ENCODE measurements at places on chromosomes 16 and 17.

DNA sequence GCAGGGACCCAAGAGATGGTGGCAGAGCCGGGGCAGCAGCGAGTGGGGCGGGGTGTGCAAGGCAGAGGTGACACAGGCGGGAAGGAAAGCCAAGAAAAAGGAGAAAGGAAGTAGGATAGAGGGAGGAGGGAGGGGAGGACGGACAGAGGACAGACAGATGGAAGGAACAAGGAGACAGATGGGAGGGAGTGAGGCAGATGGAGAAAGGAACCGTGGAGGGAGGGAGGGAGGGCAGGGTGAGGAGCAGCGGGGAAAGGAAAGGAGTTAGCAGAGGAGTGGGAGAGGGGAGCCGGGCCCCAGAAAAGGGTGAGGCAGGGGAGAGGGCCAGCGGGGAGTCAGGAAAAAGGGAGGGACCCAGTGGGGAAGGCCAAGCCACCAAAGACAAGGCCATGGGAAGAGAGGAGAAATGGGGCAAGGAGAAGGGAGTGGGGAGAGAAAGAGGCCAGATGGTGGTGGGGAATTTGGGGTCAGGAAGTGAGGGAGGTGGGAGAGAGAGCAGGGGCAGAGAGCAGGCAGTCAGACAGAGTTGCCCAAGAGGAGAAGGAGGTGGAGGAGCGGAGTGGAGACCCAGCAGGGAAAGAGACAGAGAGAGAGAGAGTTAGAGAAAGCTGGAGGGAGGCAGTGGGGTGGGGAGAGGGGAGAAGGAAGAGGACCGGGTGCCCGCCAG is 13.2 kb upstream of the ASGR1 start:
- H3K4me3 ChIP-seq = no peak overlapping the region
- no peaks in the 10 kb centered on the region for H3K27me3 ChIP-seq
- DNase-seq = no peak
- H3K27ac ChIP-seq = no peak overlapping the region

GRCh38 chr17:16928406-16929034 is 43.4 kb downstream of the TNFRSF13B start:
- H3K27ac ChIP-seq = no peak overlapping the region
- H3K4me1 ChIP-seq = no peaks in the 10 kb centered on the region
- H3K36me3 ChIP-seq = no peaks in the 10 kb centered on the region
- DNase-seq = peak; percentile 41

DNA sequence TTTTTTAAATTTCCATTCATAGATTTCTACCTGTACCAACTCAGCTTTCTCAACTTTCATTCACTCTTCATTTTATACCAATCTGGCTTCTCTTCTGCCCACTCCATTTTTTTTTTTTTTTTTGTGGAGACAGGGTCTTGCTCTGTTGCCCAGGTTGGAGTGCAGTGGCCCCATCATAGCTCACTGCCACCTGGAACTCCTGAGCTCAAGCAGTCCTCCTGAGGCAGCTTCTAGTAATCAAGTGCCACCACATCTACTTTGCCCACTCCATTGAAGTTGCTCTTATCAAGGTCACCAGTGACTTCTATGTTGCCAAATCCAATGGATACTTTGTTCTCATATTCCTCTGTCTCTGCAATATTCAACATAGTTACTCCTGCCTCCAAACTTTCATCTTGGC is 1.7 kb downstream of the SUPT6H start:
- H3K27me3 ChIP-seq = no peaks in the 10 kb centered on the region
- no peaks in the 10 kb centered on the region for H3K36me3 ChIP-seq
- no peak overlapping the region for H3K4me3 ChIP-seq
- H3K27ac ChIP-seq = no peak overlapping the region

DNA sequence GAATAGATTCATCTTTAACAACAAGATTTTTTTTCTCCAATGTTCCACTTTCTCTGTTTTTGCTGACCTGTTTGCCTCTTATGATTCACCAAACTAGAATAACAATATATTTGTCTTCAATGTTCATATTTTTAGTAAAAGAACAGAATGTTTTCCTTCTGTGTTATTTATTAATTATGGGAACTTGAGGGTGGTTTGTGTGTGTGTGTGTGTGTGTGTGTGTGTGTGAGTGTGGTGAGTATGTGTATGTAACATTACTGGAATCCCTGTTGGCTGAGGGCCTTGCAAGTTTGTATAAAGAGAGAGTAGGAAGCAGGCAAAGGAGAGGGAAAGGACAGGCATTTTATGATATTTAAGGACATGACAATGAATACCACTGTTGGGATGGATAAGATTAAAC is 13.8 kb downstream of the STXBP4 start:
- DNase-seq = no peak
- H3K27me3 ChIP-seq = no peaks in the 10 kb centered on the region
- H3K27ac ChIP-seq = peak overlapping the region; percentile 80
- H3K36me3 ChIP-seq = no peaks in the 10 kb centered on the region
- H3K4me3 ChIP-seq = no peak overlapping the region

- no peak overlapping the region for H3K4me3 ChIP-seq
- no peaks in the 10 kb centered on the region for H3K4me1 ChIP-seq
- DNase-seq = no peak
- no peaks in the 10 kb centered on the region for H3K27me3 ChIP-seq
- no peaks in the 10 kb centered on the region for H3K36me3 ChIP-seq
- H3K27ac ChIP-seq = no peak overlapping the region
These were observed 134.6 kb downstream of the CYB561 start for GRCh38 chr17:63311416-63311937.

DNA sequence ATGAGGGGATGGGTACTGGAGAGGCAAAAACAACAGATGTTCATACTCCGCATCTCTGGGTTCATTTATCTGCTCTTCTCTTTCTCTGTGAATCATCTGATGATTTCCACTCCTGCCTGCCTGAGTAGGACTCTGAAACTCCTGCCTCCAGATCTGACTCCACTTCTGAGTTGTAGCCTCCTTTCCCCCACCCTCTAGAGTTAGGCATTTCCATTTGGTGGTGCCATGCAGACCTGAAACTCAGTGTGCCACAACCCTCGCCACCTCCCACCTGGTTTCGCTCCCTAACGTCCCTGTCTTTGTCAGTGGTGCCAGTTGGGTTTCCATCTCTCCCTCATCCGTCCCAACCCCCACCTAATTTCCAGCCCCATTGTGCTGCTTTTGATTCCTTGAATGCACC is 126.2 kb downstream of the PRKCB start:
- no peak for DNase-seq
- H3K27me3 ChIP-seq = no peaks in the 10 kb centered on the region
- H3K4me1 ChIP-seq = no peaks in the 10 kb centered on the region
- no peak overlapping the region for H3K4me3 ChIP-seq

DNA sequence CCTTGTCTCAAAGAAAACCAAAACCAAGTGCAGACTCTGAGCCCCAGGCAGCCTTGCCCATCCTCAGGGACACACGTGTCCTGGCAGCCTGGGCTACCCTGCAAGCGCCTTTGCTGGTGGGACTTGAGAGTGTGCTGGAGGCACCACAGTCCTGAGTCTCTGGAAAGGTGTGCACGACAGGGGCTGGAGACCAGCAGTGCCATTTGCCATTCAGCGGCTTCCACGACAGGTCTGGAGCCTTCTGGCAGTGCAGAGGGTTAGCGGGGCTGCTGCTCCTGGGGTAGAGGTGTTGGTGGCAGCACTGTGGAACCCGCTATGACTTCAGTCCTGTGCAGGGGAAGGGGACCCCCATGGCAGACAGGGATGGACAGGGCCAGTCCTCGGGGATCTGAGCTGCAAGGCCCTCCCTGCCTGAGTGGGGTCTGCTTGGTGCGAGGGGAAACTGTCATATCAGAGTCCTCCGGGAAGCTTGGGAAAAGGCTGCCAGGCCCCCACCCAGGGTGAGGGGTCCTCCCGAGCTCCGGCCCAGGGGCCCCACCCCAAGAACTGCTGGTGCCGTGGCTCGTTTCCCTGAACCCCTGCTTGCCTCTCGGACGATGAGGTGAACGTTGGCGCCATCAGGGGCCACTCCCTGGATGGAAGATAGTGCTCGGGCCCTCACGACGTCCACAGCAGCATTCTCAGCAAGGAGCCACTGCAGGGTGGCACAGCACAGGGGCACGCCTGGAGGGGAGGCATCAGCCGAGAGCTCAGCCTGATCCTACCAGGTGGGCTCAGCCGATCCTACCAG is 6.8 kb downstream of the FAAP100 start:
- H3K4me3 ChIP-seq = no peak overlapping the region
- no peak for DNase-seq

GRCh38 chr17:3583456-3583855 is 25.8 kb downstream of the TRPV1 start:
- no peak overlapping the region for H3K27ac ChIP-seq
- no peaks in the 10 kb centered on the region for H3K4me1 ChIP-seq

GRCh38 chr16:15714393-15715172 is 64.5 kb downstream of the NDE1 start:
- H3K4me3 ChIP-seq = no peak overlapping the region
- no peak overlapping the region for H3K27ac ChIP-seq
- no peaks in the 10 kb centered on the region for H3K36me3 ChIP-seq
- H3K4me1 ChIP-seq = no peaks in the 10 kb centered on the region
- H3K27me3 ChIP-seq = no peaks in the 10 kb centered on the region

DNA sequence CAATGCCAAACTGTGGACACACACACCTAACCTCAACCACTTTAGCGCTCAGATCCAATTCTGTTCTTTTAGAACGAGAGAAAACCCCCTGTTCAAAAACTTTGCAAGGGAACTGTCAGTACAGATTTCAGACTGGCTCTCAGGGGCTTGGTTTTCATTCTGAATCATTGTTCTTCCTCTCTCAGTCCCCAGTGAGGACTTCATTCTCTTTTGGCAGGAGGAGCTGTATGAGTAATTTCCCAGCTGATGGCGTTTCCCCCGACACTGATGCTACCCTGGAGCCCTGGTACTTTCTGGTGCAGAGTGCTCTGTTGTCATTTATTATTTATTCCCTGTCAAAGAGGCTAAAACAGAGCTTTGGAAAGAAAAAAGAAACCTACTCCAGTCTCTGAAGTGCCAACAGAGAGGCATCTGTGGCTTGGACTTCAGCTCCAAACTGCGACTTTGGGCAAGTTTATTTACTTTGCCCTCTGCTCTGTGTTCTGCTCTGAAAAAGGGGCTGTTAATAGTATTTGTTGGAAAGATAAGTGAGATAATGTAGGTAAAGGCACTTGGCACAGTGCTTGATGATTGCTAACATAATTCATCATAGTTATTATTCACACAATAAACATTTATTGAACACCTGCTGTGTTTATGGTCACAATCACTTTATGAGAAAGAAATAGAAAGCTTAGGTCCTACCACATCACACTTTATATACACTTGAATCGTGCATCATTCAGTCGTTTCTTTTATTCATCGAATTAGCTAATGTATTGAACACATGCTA is 28.3 kb downstream of the ETV4 start:
- no peaks in the 10 kb centered on the region for H3K36me3 ChIP-seq
- H3K4me3 ChIP-seq = no peak overlapping the region
- no peak overlapping the region for H3K27ac ChIP-seq
- H3K27me3 ChIP-seq = no peaks in the 10 kb centered on the region
- no peaks in the 10 kb centered on the region for H3K4me1 ChIP-seq
- DNase-seq = no peak

DNA sequence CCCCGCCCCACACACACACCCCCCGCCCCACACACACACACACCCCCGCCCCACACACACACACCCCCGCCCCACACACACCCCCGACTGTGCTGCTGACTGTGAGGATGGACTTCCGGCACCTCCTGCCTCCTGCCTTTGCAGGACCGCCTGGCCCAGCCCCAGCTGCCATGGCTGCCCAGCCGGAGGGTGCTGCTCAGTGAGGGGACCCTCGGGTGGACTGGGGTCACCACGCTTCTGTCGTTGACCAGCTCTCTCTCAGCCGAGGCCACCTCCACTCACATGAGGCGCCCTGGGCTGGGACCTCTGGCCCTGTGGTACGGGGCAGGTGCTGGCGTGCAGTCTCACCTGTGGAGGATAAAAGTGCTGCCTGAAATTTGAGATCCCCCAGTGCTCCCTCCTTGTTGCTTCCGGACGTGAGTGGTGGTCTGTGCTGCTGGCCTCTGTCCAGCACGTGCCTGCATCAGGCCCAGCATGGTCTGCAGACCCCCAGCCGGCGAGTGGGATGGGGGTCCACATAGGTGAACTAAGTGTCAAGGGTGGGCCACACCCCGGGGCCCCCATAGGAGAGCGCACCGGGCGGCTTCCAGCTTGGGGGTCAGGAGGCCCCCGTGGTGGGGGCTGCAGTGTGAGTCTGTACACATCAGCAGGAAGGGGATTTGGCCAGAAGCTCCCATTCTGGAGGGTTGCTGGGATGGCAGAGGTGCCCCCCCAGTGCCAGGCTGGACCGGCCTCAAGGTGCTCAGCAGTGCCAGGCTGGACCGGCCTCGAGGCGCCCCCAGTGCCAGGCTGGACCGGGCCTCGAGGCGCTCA is 11.2 kb downstream of the METRNL start:
- H3K36me3 ChIP-seq = peaks cover 3% of the 10 kb centered on the region
- peak overlapping the region; percentile 64 for H3K27ac ChIP-seq
- H3K4me1 ChIP-seq = peaks cover 10% of the 10 kb centered on the region
- no peak for DNase-seq
- H3K4me3 ChIP-seq = no peak overlapping the region

- no peak overlapping the region for H3K4me3 ChIP-seq
- no peaks in the 10 kb centered on the region for H3K36me3 ChIP-seq
- no peak overlapping the region for H3K27ac ChIP-seq
- peaks cover 21% of the 10 kb centered on the region for H3K4me1 ChIP-seq
These were observed 8.2 kb upstream of the CBX8 start for GRCh38 chr17:79804856-79805696.

GRCh38 chr17:9020824-9021157 is 519 bp upstream of the NTN1 start:
- H3K4me1 ChIP-seq = no peaks in the 10 kb centered on the region
- H3K36me3 ChIP-seq = no peaks in the 10 kb centered on the region
- no peak for DNase-seq

- no peak for DNase-seq
- no peaks in the 10 kb centered on the region for H3K27me3 ChIP-seq
- peak overlapping the region; percentile 72 for H3K4me3 ChIP-seq
- H3K4me1 ChIP-seq = no peaks in the 10 kb centered on the region
- H3K36me3 ChIP-seq = no peaks in the 10 kb centered on the region
These were observed 317 bp downstream of the TEFM start for GRCh38 chr17:30905742-30906100.

DNA sequence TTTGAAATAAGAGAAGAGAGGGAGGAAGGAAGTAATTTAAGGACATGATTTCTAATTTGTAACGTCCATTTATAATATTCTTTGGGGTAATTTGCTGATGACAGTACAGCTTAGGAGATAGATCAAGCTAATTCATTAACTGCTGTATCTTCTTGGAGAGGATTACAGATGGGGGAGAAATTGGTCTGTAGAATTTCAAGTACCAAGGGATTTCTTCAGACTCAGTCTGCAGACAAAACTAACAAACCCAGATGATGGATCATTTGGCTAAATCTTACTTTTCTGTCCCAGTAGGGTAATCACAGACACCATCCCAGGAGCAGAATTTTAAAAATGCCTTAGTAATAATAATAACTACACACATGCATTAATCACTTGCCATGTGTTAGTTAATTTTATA is 711.8 kb downstream of the KCNJ2 start:
- no peak for DNase-seq
- no peak overlapping the region for H3K4me3 ChIP-seq
- H3K27me3 ChIP-seq = no peaks in the 10 kb centered on the region
